ENCODE measurements at places on chromosomes 13 and 19. TPM values are rescaled to one million over a fixed set of nuclear protein-coding genes. Genes with fewer than 3 reads are reported as not detected.

The PSG11 gene
- not detected for total RNA-seq

The ZNF155 gene
- total RNA-seq: 3.2 TPM

The TSHZ3 gene
- total RNA-seq: not detected

The SIGLEC8 gene
- not detected for total RNA-seq

The OVOL3 gene
- total RNA-seq: not detected

The MTRF1 gene
- total RNA-seq: 10.7 TPM

The ZNF816 gene
- 12.3 TPM for total RNA-seq

The FXYD7 gene
- not detected for total RNA-seq

The CD70 gene
- not detected for total RNA-seq

The RNF225 gene
- total RNA-seq: 0.99 TPM

The TIMM44 gene
- 55.5 TPM for total RNA-seq

The CYSLTR2 gene
- total RNA-seq: not detected

The NXNL1 gene
- total RNA-seq: not detected

DNA sequence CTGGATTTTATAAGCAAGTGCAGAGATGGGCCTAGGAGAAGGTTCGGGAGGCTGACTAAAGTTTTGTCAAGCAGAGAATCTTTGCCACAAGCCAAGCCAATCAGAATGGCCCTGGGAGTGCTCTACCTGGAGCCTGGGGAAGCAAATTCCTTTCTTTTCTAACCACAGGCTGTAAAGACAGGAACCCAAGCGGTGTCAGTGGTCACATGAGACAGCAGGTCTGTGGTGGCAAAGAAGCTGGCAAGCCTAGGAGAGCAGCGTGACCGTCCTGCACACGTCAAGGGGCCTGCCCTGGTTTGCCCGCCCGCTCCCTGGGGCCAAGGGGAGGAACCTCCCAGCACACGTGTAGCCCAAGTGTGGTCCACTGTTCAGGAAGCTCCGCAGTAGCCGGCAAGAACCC is 90.8 kb downstream of the IPO5 start:
- peak; percentile 47 for DNase-seq

GRCh38 chr13:91498298-91498697 is 99.9 kb downstream of the GPC5 start:
- no peak for DNase-seq

- no peak for DNase-seq
Observed at GRCh38 chr19:28482221-28482620, 730.7 kb downstream of the UQCRFS1 start.

- DNase-seq: peak; percentile 100
Observed at GRCh38 chr13:24053519-24054251, 106.8 kb upstream of the SPATA13 start.

- peak; percentile 63 for DNase-seq
Observed at GRCh38 chr19:58385891-58386575, 1.0 kb upstream of the RPS5 start.

DNA sequence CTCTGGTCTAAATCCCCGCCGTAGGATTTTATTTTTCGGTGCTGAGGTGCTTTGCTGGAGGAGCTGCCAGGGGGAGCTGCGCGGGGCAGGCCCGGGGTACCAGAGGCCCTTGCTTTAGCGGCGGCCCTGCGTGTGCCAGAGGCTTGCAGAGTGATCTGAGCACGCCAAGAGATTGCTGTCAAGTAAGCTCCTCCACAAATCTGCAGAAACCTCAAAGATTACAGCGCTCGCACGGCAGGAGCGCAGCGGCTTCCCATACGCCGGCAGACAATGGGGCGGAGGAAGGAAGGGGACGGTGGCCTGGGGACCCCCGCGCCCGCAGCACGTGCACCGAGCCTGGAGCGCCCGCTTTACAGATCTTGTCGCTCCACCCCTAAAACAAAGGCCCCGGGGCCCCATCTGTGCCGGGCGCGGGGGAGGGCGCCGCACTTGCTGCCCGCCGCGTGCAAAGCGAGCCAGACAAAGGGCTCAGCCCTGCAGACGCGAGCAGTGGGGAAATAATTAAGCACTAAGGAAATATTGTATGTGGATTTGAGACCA is 9.1 kb upstream of the C19orf12 start:
- DNase-seq: no peak

DNA sequence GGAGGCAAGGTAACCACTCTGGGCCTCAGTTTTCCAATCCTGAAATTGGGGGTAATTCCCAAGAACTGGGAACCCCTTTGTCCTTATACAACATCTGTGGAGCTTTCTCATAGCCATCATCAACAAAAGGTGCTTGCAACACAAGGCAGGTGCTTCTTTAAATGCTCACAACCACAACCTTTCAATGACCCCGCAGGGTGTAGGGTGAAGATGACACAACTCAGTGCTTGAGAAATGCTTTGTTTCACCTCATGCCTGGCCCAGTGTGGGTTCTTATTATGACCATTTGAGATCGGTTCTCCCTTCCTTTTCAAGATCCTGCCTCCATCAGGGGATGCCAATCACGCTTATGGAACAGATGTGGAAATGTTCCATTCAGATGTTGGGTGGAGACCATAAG is 8.4 kb downstream of the WIZ start:
- DNase-seq: no peak

- DNase-seq: no peak
Observed at GRCh38 chr13:80050252-80050651, 290.7 kb downstream of the SPRY2 start.

DNA sequence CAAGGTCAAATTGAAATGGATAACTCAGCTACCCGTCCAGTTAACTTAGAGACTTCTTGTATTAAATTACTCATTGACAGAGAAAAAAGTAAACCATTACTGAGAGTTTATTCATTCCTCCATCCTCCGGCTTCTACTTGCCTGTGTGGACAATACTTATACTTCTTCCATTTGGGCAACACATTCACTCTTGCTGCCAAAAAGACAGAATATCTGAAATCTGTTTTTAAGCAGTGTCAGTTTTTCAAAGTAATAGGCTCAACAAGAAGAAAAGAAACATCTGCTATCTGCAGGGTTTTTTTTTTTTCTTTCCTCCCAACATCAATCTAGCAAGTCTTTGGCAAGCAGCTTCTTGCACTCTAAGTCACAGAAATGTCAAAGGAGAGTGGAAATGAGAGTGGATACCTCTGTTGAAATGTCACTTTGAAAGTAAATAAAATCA is 1142.8 kb downstream of the PCDH9 start:
- DNase-seq: no peak

- no peak for DNase-seq
Observed at GRCh38 chr13:101552786-101553185, 100.3 kb downstream of the ITGBL1 start.

DNA sequence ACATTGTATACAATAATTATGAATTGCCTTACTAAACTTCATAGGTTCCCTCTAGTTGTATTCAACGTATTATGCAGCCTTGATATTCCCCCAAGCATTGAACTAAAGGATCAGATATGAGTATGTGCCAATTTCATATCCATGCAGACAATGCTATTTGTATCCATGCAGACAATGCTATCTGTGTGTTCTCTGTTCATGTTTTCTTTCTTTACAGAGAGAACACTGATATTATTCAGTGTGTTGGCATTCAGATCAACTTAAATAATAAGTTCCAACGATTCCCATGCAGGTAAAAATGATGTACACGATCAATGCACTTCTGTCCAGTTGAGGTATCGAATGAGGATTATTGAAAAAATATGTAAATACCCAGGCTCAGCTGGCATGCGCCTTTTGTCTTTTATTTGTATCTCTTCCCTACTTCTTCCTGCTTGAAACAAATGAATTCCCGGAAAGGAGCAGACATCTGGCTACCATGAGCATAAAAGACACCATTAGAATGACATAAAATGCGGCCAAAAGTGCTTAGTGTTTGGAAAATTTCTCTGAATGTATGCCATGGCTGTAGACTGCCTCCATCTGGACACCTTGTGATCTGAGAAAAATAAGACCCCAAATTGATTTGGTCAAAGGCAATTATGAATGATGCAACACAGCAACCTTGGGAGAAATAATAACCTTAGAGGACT is 731.5 kb downstream of the SLITRK1 start:
- DNase-seq: no peak

- no peak for DNase-seq
Observed at GRCh38 chr13:105902396-105902795, 633.1 kb downstream of the EFNB2 start.

- DNase-seq: no peak
Observed at GRCh38 chr13:48404952-48405351, 8.0 kb downstream of the LPAR6 start.

DNA sequence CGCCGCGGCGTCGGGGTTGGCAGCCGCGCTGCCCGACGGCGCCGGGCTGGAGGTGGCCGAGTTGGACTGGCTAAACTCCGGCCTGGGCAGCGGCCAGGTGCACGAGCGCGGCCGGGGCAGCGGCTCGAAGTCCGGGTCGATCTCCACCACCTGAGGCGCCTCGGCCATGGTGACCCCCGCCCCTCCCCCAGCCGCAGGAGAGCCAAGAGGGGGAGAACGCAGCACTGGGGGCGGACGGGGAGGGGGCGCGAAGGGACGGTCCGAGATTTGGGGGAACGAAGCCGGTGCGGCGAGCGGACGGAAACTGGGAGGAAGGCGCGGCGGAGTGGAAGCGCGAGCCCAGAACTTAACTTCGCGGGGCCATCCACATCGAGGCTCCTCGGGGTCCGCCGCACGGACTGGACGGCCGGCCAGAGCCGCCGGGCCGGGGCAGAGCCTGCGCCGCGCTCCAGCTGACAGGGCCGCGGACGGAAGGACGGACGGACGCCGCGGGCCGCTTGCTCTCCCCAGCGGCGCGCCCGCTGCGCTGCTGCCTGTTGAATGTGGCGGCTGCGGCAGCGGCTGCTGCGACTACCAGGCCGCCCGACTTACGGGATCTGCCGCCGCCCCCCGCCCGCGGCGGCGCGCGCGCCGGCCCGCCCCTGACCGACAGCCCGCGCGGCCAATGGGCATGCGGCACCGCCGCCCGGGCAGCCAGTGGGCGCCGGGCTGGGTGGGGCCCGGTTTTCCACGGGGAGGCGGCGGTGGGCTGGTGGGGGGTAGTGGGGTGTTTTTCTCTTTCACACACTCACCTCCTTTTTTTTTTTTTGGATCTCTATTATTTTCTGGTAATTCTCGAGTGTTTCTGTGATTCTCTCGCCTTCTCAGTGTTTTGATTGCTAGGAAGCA is at the start of gene FOXO1:
Gene FOXO1, minus strand, starts transcription at position 597 of the 888 bp plus-strand sequence. Its CDS starts 429 bp downstream, at position 168.
- DNase-seq: peak; percentile 91

- peak; percentile 44 for DNase-seq
Observed at GRCh38 chr19:18339723-18340122, 675 bp upstream of the PGPEP1 start.

- no peak for DNase-seq
Observed at GRCh38 chr13:39820606-39821005, 165.1 kb downstream of the COG6 start.

DNA sequence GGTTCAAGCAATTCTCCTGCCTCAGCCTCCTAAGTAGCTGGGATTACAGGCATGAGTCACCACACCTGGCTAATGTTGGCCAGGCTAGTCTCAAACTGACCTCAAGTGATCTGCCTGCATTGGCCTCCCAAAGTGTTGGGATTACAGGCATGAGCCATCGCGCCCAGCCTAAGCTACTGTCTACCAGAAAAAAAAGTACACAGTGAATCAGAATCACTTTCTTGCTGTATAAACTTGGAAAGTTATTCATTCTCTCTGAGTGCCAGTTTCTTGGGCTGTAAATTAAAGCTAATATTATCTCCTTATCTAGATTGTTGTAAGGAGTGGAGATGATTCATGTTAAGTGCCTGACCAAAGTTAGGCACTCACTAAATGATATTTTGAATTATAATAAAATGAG is 242.8 kb downstream of the ENOX1 start:
- no peak for DNase-seq

GRCh38 chr13:53240401-53241025 is 211.9 kb downstream of the OLFM4 start:
- DNase-seq: no peak

GRCh38 chr13:44155422-44156293 is 218.0 kb upstream of the SERP2 start:
- no peak for DNase-seq

- peak; percentile 52 for DNase-seq
Observed at GRCh38 chr19:48900477-48901406, 630 bp downstream of the NUCB1 start.

DNA sequence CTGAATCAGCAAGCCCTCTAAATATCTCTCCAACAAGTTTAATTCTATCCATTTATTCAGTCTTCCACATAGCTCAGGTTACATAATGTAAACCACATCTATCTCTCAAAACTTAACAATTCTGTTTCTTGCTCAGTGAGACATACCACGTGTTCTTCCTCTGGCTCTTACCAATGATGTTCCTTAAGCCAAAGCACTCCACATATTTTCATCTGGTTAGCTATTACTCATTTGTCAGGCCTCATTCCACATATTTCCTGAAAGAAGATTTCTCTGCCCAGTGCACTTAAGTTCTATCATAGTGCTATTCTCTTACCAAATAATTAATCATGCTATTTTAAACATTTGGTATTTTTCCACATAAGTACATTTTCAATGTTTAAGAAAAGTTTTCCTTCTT is 403.3 kb upstream of the ATXN8OS start:
- DNase-seq: no peak

DNA sequence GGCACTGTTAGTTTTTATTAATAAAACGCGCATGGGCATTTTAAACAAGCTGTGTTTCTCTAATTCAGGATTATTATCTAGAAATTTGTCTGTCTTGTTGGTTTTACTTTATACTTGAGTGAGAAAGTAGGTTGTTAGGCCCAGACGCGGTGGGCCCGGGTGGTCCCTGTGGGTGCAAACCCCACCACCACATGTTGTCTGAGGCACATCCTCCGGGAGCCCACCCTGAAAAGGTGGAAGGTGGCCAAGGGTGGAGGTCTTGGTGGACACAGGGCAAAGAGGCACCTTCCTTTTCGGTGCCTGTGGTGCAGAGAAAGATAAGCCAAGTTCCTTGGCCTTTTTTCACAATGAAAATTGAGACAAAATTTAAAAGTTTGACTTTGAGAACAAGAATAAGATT is 16.6 kb downstream of the ATP4B start:
- DNase-seq: no peak

GRCh38 chr13:80140685-80141084 is 200.2 kb downstream of the SPRY2 start:
- no peak for DNase-seq
